ENCODE measurements at places on chromosomes 6 and 20.

DNA sequence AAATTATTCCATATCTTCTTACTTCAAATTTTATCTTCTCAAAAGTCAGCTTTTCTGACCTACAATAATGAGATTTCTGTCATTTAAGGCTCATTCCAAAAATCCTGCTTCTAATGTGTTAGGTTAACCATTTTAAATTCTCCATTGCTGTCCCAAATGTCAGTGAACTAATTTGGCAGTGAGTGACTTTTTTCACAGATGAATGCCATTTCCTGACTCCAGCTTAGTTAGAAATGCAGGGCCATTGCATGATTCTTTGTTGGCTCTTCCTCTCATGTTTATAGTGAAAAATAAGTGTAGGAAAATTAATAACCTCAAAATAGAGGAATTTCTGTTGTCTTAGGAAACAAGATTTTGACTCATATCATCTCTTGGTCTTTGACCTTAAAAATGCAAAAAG lies 44.1 kb downstream of the VIP start:
- DNase-seq, result no peak

GRCh38 chr20:63174309-63175037 lies 41.5 kb downstream of the YTHDF1 start:
- DNase-seq, result no peak

DNA sequence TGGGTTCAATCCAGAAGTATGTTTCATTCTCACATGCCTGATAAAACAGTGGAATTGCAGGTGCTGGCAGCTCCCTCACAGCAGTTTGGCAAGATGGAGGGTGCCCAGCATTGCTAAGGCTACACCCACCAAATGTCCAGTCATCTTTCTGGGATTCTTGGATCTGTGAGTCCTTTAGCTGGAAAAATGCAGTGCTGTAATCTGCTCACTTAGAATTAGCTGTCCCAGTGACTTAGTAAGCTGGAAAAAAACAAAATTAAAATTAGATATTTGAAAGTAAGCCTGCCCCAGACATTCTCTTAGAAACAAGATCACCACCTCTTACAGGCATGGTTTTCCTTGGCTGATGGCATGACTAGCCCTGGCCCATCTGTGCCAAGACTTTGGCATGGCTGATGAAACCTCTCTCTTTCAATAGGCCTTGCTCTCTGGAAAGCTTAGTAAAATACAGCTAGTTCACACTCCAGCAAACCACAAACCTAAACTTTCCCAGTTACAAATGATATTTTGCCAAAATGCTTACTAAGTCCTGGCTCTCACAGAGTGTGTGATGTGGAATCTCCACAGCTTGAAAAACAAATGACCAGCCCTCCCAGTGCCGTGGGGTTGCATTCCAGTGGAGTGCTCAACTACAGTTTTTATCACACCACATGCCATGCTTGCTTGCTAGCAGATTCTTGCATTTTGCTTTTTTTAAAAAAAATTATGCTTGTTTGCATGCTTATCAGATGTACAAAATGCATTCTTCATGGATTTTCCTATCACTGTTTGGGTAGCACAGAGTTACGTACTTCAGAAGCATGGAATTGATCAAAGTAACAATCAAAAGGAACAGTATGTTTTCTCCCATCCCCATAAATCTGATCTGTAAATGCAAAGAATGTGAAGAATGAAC lies 261.5 kb downstream of the EYA4 start:
- no peak for DNase-seq

DNA sequence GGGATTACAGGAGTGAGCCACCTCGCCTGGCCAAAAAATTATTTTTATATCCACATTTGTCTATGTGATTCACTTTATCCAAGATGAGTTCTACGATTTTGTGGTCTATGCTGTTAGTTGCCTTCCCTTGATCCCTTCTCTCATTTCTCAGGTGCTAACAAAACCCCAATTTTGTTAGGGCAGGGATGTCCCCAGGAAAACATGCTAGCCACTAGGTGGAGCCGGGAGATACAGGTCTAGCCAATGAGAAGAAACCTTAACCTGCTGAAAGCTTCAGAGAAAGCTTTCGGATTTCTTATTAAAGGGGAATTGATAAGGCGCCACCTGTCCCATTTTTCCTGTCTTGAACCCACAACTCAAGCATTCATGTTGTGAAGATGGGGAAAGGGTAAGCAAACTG lies 167.4 kb upstream of the OLIG3 start:
- DNase-seq, result no peak

DNA sequence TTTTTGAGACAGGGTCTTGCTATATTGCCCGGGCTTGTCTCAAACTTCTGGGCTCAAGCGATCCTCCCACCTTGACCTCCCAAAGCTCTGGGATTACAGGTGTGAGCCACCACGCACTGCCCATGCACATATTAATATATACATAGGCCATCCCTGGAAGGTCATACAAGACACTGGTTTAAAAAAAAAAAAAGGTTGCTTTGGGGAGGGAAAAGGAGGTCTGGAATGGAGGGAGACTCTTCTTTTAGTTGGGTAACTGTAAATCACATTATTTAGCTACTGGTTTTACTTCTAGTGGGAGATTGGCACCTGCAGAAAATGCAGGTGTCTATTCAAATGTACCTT lies 4.1 kb upstream of the SNAI1 start:
- no peak for DNase-seq

- no peak for DNase-seq
Measured at GRCh38 chr6:25333471-25333870, 54.3 kb downstream of the CARMIL1 start.

- no peak for DNase-seq
Measured at GRCh38 chr6:68637071-68637470, 2.0 kb downstream of the ADGRB3 start.

Measured in GM18507 (cell line).